Heart right ventricle (tissue), 16 donors: ENCODE measurements at places on chromosomes 1 and 21. TPM values are rescaled to one million over a fixed set of nuclear protein-coding genes. Genes with fewer than 3 reads are reported as not detected.

GUCA2B gene
- total RNA-seq, result not detected

PLA2G2C gene
- total RNA-seq, result not detected

KIAA1614 gene
- 7.0 TPM for total RNA-seq

- DNase-seq, result no peak
- no peaks in the 10 kb centered on the region for H3K4me1 ChIP-seq
- H3K27ac ChIP-seq, result no peak overlapping the region
- no peak overlapping the region for H3K4me3 ChIP-seq
These were observed 14.2 kb downstream of the RGS8 start for GRCh38 chr1:182670032-182670749.

DNA sequence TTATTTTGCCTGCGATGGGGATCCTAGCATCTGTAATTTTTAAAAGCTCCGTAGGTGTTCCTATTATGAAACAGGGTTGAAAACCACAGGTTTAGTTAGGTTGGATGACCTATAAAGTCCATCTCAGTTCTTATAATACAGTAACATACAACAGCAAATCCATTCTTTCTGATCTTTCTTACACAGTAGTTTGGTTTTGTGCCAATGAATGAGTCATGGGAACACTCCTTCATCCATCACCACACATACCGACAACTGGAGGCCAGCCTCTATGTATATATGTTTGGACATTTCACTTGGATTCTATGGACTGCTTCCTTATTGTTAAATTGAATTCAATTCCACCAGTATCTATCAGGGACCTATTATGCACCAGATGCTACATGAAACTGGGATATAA is 118.4 kb upstream of the L1TD1 start:
- H3K4me1 ChIP-seq, result no peaks in the 10 kb centered on the region
- no peak overlapping the region for H3K27ac ChIP-seq
- H3K4me3 ChIP-seq, result no peak overlapping the region
- no peak for DNase-seq

GRCh38 chr1:152533327-152533938 is 19.2 kb downstream of the CRCT1 start:
- no peaks in the 10 kb centered on the region for H3K36me3 ChIP-seq
- no peaks in the 10 kb centered on the region for H3K4me1 ChIP-seq
- peaks cover 24% of the 10 kb centered on the region for H3K27me3 ChIP-seq
- H3K27ac ChIP-seq, result no peak overlapping the region

- no peaks in the 10 kb centered on the region for H3K36me3 ChIP-seq
- H3K27ac ChIP-seq, result no peak overlapping the region
- peaks cover 55% of the 10 kb centered on the region for H3K27me3 ChIP-seq
- no peak for DNase-seq
- H3K4me1 ChIP-seq, result peaks cover 23% of the 10 kb centered on the region
These were observed 665 bp downstream of the DAB1 start for GRCh38 chr1:57423135-57423655.

DNA sequence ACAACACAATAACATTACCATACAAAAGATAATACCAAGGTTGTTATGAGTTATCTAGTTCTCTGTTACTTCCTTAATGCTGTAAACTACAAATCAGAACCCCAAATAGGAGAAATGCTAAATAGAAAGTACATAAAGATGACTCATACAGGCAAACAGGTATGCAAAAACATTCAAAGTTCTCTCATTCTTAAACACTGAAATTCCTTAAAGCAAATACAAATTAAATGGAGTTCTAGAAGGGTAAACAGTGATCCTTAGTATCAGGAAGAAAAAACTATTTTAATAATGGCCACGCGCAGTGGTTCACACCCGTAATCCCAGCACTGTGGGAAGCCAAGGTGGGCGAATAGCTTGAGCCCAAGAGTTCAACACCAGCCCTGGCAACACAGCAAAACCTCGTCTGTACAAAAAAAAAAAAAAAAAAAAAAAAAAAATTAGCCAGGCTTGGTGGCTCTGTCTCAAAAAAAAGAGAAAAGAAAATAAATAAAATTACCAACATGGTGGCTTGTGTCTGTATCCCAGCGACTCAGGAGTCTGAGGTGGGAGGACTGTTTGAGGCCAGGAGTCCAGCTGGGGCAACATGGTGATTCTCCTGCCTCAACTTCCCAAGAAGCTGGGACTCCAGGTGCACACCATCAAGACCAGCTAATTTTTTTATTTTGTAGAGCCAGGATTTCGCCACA is 17.5 kb downstream of the FBXO42 start:
- no peak for DNase-seq
- no peaks in the 10 kb centered on the region for H3K27me3 ChIP-seq
- H3K4me1 ChIP-seq, result peaks cover 13% of the 10 kb centered on the region
- no peaks in the 10 kb centered on the region for H3K36me3 ChIP-seq
- no peak overlapping the region for H3K27ac ChIP-seq

GRCh38 chr1:55131801-55132200 is 83.4 kb downstream of the USP24 start:
- H3K4me1 ChIP-seq, result peaks cover 9% of the 10 kb centered on the region
- H3K36me3 ChIP-seq, result peaks cover 93% of the 10 kb centered on the region
- H3K4me3 ChIP-seq, result no peak overlapping the region
- no peak overlapping the region for H3K27ac ChIP-seq
- DNase-seq, result no peak
- H3K27me3 ChIP-seq, result no peaks in the 10 kb centered on the region

- no peak overlapping the region for H3K27ac ChIP-seq
- no peaks in the 10 kb centered on the region for H3K36me3 ChIP-seq
- H3K27me3 ChIP-seq, result no peaks in the 10 kb centered on the region
- no peaks in the 10 kb centered on the region for H3K4me1 ChIP-seq
- H3K4me3 ChIP-seq, result no peak overlapping the region
These were observed 101.8 kb downstream of the TMEM53 start for GRCh38 chr1:44572572-44572879.

DNA sequence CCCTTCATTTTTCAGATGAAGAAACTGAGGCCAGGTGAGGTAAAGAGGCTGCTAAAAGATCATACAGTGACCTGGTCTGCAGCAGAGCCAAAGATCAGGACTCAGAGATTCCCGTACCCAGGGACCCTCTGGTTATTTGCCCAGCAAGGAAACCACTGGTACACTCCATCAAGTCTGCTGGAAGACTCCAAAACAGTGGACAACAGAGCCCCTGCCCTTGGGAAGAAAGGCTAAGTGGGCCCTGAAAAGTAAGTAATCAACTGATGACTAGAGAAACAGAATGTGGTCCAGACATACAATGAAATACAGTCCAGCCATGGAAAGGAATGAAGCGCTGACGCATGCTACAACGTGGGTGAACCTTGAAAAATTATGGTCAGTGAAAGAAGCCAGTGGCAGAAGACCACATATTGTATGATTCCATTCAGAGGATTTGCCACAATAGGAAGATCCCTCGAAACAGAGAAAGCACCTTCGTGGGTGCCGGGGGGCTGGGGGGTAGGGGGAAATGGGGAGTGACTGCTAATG is 106.4 kb downstream of the ETS2 start:
- peaks cover 17% of the 10 kb centered on the region for H3K4me1 ChIP-seq
- no peak overlapping the region for H3K4me3 ChIP-seq
- H3K27ac ChIP-seq, result peak overlapping the region; percentile 85

DNA sequence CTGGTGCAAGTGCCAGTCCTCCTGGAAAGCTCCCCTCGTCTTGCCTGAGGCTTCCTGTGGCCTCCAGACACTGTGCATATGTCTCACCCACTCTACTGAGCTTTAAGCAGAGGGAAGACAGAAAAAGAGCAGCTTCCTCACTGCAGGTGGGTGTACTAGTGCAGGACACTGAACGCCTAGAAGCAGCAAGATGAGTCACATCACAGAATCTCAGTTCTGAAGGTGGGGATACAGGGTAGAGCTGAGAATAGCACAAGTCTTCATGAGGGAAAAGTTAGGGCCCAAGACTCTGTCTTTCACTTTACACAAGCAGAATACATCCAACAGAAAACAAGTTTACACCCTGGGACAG is 37.4 kb downstream of the PCAT6 start:
- no peaks in the 10 kb centered on the region for H3K4me1 ChIP-seq
- no peak for DNase-seq
- H3K27ac ChIP-seq, result no peak overlapping the region
- no peaks in the 10 kb centered on the region for H3K27me3 ChIP-seq
- no peaks in the 10 kb centered on the region for H3K36me3 ChIP-seq
- no peak overlapping the region for H3K4me3 ChIP-seq

- no peaks in the 10 kb centered on the region for H3K4me1 ChIP-seq
- no peaks in the 10 kb centered on the region for H3K36me3 ChIP-seq
- H3K27me3 ChIP-seq, result no peaks in the 10 kb centered on the region
- H3K27ac ChIP-seq, result no peak overlapping the region
- no peak for DNase-seq
- no peak overlapping the region for H3K4me3 ChIP-seq
These were observed 32.0 kb upstream of the RCAN3 start for GRCh38 chr1:24470592-24470991.

DNA sequence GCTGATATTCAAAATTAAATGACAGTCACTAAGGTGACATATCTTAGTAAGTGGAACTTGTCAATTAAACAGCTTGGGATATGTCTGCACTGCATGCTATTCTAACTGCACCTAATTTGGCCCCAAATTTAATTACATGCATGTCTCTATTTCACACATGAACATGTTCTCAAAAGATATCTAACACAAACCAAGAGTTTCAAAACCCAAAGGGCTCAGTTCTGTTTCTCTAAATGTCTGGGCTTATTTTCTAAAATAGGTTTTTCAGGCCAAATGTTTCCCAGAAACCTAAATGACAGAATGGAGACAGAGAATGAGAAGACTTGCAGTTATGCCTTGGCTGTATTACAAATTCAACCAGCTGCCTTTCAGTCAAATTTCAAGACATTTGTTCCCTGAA is 11.3 kb downstream of the RAB29 start:
- H3K27me3 ChIP-seq, result no peaks in the 10 kb centered on the region
- no peak overlapping the region for H3K27ac ChIP-seq
- no peak overlapping the region for H3K4me3 ChIP-seq

GRCh38 chr21:42560517-42561179 is 47.0 kb downstream of the SLC37A1 start:
- H3K4me3 ChIP-seq, result no peak overlapping the region
- H3K36me3 ChIP-seq, result peaks cover 89% of the 10 kb centered on the region
- DNase-seq, result no peak
- no peaks in the 10 kb centered on the region for H3K27me3 ChIP-seq
- H3K4me1 ChIP-seq, result no peaks in the 10 kb centered on the region

GRCh38 chr1:205064741-205065316 is 19.4 kb downstream of the TMEM81 start:
- no peak overlapping the region for H3K27ac ChIP-seq
- no peaks in the 10 kb centered on the region for H3K27me3 ChIP-seq
- H3K4me3 ChIP-seq, result no peak overlapping the region
- H3K4me1 ChIP-seq, result no peaks in the 10 kb centered on the region
- H3K36me3 ChIP-seq, result no peaks in the 10 kb centered on the region

GRCh38 chr1:7013833-7014639 is 228.8 kb downstream of the CAMTA1 start:
- no peak overlapping the region for H3K4me3 ChIP-seq
- H3K27ac ChIP-seq, result peak overlapping the region; percentile 54
- no peaks in the 10 kb centered on the region for H3K36me3 ChIP-seq

GRCh38 chr1:91490501-91490900 is 10.2 kb upstream of the CDC7 start:
- H3K27ac ChIP-seq, result no peak overlapping the region
- no peak overlapping the region for H3K4me3 ChIP-seq
- peaks cover 5% of the 10 kb centered on the region for H3K4me1 ChIP-seq
- DNase-seq, result no peak

DNA sequence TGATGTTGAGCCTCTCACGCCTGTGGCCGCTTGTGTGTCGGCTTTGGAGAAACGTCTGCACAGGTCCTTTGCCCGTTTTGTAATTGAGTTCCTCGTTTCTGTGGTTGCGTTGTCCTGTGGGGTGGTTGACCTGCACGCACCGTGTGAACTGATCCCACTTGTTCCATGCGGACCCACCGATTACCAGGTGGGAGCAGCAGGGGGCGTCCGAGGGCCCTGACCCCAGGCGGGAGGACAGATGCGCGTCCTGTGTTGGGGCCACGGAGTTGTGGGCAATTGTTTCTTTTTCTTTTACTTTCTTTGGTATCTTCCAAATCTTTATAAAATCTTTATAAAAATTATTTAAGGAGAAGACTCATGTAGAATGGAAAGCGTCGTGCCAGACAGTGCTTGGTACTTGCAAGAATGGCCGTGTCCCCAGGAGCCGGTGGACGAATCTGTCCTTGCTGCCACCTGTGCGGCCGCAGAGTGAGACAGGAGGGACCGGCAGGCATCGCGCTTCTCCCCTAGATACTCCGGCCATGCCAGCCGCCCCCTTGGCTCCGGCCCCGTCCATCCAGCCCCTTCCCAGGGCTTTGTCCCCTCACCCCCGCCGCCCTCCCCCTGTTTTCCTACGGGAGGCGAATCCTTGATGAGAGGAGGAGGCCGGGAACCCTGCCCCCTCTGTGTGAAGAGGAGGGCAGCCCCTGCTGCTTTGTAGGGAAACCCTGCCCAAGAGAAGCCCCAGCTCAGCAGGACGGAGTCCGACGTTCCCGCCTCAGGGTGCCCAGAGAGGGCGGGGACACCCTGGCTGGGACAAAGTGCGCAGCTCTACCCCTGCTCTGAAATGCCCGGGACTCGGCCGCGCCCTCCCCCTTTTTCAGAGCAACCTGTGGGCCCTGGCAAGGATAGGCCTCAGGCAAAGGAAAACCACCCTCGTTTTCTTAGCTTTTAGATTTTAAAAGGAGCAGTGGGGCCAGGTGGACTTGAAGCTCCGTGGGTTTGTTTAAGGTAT is 41.7 kb downstream of the PRKCZ start:
- H3K27ac ChIP-seq, result no peak overlapping the region
- no peaks in the 10 kb centered on the region for H3K4me1 ChIP-seq
- H3K27me3 ChIP-seq, result no peaks in the 10 kb centered on the region
- H3K4me3 ChIP-seq, result no peak overlapping the region
- H3K36me3 ChIP-seq, result no peaks in the 10 kb centered on the region

DNA sequence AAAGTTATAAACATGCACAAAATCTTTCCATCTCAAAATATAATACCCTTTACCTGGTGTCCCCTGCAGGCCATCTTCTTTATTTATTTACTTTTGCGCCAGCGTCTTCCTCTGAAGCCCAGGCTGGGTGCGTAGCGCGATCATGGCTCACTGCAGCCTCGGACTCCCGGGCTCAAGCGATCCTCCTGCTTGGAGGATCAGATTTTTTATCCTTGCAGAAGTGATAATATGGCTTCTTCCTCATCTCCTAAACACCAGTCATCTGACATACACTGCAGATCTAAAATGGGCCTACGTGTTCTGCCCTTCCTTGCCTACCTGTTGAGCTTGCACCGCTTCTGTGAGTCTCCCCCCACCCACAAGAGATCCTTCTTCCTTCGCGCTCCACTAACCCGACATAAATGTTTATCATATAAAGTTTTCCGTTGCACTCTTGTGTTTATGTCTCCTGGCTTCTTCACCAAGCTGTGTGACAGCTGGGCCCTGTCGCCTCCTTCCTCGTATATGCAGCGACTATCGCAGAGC is 506 bp upstream of the SRP9 start:
- H3K4me1 ChIP-seq, result peaks cover 58% of the 10 kb centered on the region
- peak overlapping the region; percentile 93 for H3K27ac ChIP-seq
- no peak overlapping the region for H3K4me3 ChIP-seq
- DNase-seq, result no peak

- H3K4me3 ChIP-seq, result no peak overlapping the region
- no peaks in the 10 kb centered on the region for H3K36me3 ChIP-seq
- no peak for DNase-seq
- no peak overlapping the region for H3K27ac ChIP-seq
- no peaks in the 10 kb centered on the region for H3K27me3 ChIP-seq
- peaks cover 14% of the 10 kb centered on the region for H3K4me1 ChIP-seq
These were observed 165.5 kb upstream of the NFIA start for GRCh38 chr1:60916906-60917305.
